ENCODE measurements at places on chromosomes 3 and 15.

- no peak for DNase-seq
Observed at GRCh38 chr15:72220687-72221086, 10.3 kb downstream of the PKM start.

- DNase-seq: no peak
Observed at GRCh38 chr3:110070161-110070916, 733.0 kb upstream of the DPPA4 start.

DNA sequence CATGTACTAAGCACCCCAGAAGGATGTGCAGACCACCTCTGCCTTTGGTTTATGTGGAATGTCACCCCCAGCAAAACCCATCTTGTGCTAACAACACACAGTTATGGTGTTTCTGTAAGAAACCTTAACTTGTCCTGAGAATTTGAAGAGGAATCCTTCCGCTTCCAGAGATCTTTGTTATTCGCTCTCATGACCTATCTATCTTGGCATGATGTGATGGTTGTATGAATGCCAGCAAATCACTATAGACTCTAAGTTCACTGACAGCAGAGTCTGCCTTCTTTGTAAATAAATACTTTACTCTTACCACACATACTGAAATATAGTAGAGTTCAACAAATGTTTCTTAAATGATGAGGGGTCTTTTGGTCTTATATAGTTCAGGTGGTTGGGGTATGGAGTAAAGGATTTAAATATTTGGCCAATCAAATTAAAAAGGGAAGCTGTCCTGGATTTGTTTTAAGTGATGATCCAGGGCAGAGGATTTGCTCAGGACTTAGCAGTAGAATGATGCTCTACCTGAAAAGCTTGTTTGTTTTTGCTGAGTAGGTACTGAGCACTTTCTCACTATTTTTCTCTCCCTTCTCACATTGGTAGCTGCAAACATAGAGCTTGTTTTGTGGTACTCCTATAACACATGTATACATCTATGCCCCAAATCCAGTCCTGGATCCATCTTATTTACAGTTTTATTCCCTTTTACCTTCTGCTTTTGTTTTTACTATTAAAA is 27.9 kb upstream of the RTP1 start:
- DNase-seq: no peak

GRCh38 chr3:65706301-65706700 is 332.4 kb downstream of the MAGI1 start:
- DNase-seq: no peak

Data from activated B cell treated with CpG ODN at 0.5 μM for 24 hours (primary cell).